GM23338 (cell line): ENCODE measurements at places on chromosomes 2 and 18. TPM values are rescaled to one million over a fixed set of nuclear protein-coding genes. Genes with fewer than 3 reads are reported as not detected.

DNA sequence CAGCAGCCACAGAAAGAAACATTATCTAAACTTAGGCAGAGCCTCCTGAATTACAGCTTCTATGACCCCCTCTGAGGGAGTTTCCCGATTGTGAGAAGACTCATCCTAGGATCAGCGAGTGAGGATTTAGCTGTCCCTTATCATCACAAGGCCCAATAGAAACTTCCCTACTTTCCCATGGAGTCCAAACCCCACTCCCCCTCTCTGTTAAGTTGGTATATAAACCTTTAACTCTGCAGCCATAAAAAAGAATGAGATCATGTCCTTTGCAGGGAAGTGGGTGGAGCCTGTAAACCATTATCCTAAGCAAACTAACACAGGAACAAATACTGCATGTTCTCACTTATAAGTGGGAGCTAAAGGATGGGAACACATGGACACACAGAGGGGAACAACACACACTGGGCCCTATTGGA is 78.8 kb downstream of the MYL12B start:
- no peaks in the 10 kb centered on the region for H3K36me3 ChIP-seq
- no peaks in the 10 kb centered on the region for H3K27me3 ChIP-seq

DNA sequence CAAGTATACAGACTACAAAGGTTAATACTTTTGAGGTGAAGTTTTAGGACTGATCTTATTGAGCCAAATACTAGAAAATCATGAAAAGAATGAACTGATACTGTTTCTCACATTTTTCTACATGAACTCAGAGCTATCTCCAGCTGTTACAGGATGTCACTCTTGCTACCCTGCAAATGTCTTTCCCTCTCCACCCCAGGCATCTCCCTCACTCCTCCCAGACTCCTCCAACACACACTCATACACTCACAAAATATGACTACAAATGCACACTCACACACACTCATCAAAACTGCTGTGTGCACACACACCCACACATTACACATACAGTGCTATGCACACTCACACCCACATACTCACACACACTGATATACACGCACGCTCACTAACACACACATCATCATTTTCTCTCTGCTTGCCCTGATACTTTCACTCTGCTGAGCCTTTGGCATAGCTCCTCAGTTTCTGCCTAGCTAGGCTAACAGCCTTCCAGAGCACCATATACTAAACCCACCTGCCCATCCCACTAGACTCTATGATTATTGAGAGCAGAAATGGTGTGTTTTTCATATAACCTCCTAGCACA is 273.3 kb downstream of the CD226 start:
- H3K4me1 ChIP-seq: no peaks in the 10 kb centered on the region
- H3K27me3 ChIP-seq: no peaks in the 10 kb centered on the region
- H3K4me3 ChIP-seq: no peak overlapping the region

DNA sequence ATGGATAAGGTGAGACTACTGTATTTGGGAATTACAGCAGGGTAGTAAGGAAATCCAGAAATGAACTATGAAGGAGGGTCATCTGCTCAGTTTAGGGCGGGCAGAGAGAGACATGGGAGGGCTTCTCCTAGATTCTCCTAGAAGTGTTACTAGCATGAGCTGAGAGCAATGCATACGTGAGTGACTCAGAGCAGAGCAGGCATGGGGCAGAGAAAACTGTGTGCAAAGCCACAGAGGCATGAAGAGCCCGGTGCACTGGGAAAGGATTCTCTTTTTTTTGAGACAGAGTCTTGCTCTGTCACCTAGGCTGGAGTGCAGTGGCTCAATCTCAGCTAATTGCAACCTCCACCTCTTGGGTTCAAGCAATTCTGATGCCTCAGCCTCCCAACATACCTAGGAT is 116.2 kb downstream of the SOCS6 start:
- no peak overlapping the region for H3K27ac ChIP-seq
- no peak overlapping the region for H3K4me3 ChIP-seq
- DNase-seq: no peak
- H3K36me3 ChIP-seq: no peaks in the 10 kb centered on the region

DNA sequence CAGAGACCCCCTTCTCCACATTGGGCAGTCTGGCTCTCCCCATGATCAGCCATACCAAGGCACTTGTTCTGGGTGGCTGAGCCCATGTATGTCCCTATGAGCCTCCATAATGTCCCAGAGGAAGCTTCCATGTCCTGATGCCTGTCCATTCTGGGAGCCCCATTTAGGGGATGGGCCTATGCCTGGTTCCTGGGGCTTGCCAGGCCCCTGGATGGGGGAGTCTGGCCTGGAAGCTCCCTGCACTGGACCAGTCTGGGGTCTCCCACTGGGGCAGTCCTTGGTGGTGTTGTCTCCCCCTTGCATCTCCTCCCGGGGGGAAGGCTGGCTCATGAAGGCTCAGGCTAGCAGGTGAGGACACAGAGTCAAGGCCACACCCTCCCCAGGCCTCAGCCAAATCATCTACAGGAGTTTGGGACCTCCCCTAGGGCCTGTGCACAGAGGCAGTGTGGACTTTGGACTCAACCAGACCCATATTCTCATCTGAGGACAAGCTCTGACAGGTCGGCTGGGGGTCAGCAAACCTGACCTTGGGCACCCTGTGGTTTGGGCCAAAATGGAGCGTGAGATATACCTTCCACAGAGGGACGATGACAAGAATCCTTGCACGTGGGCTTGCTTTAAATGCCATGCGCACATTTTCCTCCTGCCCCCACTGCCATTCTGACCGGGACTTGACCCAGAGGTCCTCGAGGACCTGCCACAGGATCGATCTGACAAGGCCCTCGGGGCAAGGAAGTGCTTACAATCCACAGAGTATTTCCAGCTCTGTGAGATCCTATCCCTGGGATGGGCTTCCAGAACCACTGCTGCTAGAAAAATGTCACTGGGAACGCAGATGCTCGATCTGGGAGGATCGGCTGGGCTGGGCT is 38.8 kb downstream of the INHBB start:
- DNase-seq: no peak
- H3K36me3 ChIP-seq: no peaks in the 10 kb centered on the region
- H3K27ac ChIP-seq: no peak overlapping the region
- H3K4me3 ChIP-seq: no peak overlapping the region

- DNase-seq: no peak
- no peak overlapping the region for H3K4me3 ChIP-seq
- no peaks in the 10 kb centered on the region for H3K36me3 ChIP-seq
- H3K4me1 ChIP-seq: no peaks in the 10 kb centered on the region
These were observed 62.6 kb upstream of the STK17B start for GRCh38 chr2:196233805-196234475.

DNA sequence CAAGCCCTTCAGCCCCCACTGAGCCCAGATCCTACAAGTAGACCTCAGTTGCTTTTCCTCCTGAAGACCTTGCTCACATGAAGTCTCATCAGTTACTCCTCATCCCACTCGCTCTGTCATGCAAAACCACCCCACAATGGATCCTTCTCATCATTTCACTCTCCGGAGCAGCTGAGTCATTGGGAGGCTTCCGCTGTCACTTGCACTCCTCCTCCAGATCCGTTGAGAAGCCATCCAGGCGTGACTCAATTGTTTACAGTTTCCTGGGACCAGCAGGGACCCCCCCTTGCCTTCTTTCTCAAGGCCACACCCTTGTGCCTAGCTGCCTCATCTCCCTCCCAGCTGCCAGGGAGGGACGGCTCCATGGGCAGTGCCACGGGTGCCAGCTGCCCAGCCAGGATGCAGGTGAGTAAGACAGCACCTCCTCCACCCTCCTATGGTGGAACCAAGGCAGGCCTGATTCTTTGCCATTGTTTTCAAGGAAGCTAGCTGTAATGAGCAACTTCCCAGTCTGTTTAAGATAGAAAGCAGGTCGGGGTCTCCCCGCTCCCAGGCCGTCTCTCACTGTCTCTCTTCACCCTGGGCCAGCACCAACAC is 16.3 kb downstream of the GPR55 start:
- H3K4me1 ChIP-seq: peaks cover 13% of the 10 kb centered on the region
- no peak overlapping the region for H3K4me3 ChIP-seq
- DNase-seq: no peak

GRCh38 chr2:216103213-216103612 is 5.9 kb upstream of the XRCC5 start:
- no peaks in the 10 kb centered on the region for H3K27me3 ChIP-seq
- no peak for DNase-seq
- no peaks in the 10 kb centered on the region for H3K36me3 ChIP-seq
- H3K4me3 ChIP-seq: no peak overlapping the region
- no peak overlapping the region for H3K27ac ChIP-seq

GRCh38 chr2:30139131-30139870 is 7.5 kb upstream of the YPEL5 start:
- H3K36me3 ChIP-seq: no peaks in the 10 kb centered on the region
- H3K4me1 ChIP-seq: no peaks in the 10 kb centered on the region
- no peak overlapping the region for H3K27ac ChIP-seq
- DNase-seq: no peak
- no peak overlapping the region for H3K4me3 ChIP-seq

The GALR1 gene
- total RNA-seq: 0.74 and 1.1 TPM in 2 replicates

The UPP2 gene
- total RNA-seq: not detected in 2 replicates

The IL1F10 gene
- total RNA-seq: not detected in 2 replicates

The SAG gene
- not detected in 2 replicates for total RNA-seq
